ENCODE measurements at places on chromosomes 6 and 20.

DNA sequence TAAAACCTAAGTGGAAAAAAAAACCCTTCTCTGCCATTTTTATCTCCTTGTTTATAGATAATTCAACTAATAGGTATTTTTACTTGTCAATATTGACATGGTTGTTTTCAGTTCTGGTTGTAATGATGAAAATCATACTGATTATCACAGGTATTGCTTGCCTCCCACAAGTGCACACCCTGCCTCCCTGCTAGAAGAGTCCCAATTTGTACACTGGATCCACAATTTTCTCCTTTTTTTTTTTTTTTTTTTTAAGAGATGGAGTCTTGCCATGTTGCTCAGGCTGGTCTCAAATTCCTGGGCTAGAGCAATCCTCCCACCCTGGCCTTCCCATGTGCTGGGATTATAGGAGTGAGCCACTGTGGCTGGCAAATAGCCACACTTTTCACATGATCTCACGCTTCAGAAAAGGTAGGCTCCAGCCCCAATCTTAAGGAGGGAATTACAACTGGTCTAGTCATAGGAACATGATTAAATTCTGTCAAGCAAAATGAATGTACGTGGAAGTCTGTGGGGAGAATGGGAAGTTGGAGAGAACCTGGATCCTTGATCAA, 12.3 kb downstream of the DYNLT2 start:
- DNase-seq, result no peak

DNA sequence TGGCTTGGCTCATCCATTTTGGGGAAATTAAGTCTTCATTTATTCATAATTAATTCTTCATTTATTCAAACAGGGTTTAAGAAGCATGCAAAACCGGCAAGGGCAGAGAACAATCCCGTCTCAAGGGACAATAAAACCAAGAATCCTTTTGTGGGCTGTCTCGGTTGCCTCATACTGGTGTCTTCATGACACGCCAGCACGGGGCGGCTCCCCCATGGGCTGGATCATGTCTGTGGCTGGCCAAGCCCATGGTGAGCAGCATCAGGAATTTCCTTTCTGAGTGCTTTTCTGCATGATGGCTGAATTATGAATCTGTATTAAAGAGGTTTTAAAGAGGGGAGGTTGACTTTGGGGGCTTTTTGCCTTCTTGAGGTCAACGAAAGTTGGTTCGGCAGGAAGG, 38.3 kb upstream of the DUSP22 start:
- no peak for DNase-seq

DNA sequence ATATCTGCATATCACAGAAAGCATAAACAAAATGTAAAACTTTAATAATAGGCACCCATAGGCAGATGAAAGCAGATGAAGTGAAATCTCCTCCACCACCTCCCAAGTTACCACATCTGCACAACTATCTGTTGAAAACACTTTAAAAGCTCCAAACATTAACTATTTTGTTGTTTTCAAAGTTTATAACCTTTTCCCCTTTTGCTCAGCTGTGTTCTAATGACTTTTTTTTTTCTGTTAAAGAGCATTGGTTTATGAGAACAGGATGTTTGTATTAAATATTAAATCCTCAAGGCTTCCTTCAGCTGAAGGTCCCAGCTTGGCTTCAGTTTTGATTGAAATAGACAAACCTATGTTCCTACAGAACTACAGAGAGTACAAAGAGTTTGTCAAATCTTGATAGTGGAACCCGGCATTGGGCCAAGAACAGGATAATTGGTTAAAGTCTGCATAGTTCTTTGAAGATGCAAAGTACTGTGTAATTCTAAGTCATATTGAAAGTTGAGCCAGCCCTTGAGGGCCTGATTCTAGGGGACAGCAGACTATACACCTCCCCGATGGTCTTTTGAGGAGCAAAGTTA, 255.1 kb upstream of the JAG1 start:
- DNase-seq, result no peak

GRCh38 chr6:129621252-129621651, 88.7 kb downstream of the ARHGAP18 start:
- peak; percentile 4 for DNase-seq

- DNase-seq, result no peak
These were observed 10.0 kb upstream of the POU3F2 start for GRCh38 chr6:98824162-98824901.

- no peak for DNase-seq
These were observed 829.4 kb downstream of the QKI start for GRCh38 chr6:164243949-164244348.

- no peak for DNase-seq
These were observed 9.2 kb downstream of the TP53INP2 start for GRCh38 chr20:34713194-34713943.

DNA sequence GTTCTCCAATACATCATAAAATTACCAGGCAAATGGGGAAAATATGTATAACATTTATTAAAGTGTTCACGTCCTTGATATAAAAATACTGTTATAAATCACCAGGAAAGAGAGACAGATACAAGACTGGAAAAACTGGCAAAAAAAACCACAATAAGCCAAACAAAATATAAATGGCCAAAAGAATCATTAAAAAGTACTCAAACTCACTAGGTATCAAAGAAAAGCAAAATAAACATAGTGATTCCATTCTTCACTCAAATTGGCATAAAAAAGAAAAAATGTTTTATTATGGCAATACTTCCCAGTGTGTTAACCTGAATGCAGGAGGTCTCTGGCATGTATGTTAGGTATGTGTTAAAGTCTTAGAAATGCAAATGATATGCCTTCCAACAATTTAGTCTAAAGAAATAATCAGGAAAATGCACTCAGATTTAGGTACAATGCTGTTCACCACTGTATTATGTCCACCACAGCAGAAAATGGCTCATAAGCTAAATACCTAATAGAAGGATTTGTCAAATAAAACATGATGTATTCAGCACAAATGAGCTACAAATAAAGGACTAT, 21.4 kb downstream of the SLC23A2 start:
- DNase-seq, result no peak

DNA sequence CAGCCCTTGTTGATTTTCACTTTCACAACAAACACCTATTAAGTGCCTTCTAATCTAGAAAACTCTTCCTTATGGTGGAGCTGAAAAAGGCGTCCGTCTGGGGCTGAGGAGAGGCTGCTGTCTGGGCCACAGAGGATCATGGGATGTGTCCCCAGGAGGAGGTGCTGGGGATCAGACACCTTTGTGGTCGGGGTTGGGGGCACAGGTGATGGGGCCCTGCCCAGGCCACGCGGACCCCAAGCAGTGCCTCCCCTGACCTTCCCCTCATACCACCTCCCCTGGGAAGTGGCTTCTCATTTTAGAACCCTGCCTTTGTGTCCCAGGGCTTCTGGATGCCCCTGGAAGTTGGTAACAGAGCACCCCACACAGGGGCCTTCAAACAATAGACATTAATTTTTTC, 41.1 kb downstream of the SUN5 start:
- no peak for DNase-seq
